ENCODE measurements at places on chromosomes 6 and 20. TPM values are rescaled to one million over a fixed set of nuclear protein-coding genes. Genes with fewer than 3 reads are reported as not detected.

DNA sequence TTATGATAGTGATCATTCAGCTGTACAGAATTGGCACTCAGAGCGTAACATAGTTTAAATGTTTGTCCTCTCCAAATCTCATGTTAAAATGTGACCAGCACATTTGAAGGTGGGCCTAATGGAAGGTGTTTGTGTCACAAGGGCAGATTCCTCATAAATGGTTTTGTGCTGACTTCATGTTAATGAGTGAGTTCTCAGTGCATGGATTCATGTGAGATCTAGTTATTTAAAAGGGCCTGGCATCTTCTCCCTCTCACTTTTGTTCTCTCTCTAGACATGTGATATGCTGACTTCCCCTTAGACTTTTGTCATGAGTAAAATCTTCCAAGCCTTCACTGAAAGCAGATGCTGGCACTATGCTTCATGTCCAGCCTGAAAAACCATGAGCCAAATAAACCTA lies 452.4 kb upstream of the PTCHD4 start:
- peaks cover 24% of the 10 kb centered on the region for H3K4me1 ChIP-seq
- H3K36me3 ChIP-seq: no peaks in the 10 kb centered on the region
- no peak for DNase-seq
- H3K27me3 ChIP-seq: no peaks in the 10 kb centered on the region

DNA sequence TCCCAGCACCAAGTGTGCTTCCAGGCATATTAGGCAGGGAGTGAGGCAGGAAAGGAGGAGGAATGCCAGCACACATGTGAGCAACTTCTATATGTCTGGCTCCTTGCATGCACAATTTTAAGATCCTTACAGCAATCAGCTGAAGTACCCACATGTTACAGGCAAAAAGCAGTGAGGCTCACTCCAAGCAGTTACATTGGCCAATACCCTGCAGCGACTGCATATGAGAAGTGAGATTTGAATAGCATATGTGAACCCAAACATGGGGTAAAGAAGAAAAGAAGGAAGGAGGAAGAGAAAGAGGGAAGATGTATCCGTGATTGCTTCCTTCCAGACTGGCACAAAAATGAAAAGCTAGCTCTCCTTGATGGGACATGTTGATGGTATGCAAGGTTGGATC lies 193.6 kb downstream of the PTPRT start:
- no peak overlapping the region for H3K27ac ChIP-seq
- no peak overlapping the region for H3K4me3 ChIP-seq
- no peaks in the 10 kb centered on the region for H3K36me3 ChIP-seq

GRCh38 chr6:1781152-1781816 lies 171.6 kb downstream of the FOXC1 start:
- no peak overlapping the region for H3K4me3 ChIP-seq
- no peak overlapping the region for H3K27ac ChIP-seq
- no peaks in the 10 kb centered on the region for H3K36me3 ChIP-seq
- H3K4me1 ChIP-seq: no peaks in the 10 kb centered on the region

SLC17A1 gene
- not detected for polyA plus RNA-seq

DNA sequence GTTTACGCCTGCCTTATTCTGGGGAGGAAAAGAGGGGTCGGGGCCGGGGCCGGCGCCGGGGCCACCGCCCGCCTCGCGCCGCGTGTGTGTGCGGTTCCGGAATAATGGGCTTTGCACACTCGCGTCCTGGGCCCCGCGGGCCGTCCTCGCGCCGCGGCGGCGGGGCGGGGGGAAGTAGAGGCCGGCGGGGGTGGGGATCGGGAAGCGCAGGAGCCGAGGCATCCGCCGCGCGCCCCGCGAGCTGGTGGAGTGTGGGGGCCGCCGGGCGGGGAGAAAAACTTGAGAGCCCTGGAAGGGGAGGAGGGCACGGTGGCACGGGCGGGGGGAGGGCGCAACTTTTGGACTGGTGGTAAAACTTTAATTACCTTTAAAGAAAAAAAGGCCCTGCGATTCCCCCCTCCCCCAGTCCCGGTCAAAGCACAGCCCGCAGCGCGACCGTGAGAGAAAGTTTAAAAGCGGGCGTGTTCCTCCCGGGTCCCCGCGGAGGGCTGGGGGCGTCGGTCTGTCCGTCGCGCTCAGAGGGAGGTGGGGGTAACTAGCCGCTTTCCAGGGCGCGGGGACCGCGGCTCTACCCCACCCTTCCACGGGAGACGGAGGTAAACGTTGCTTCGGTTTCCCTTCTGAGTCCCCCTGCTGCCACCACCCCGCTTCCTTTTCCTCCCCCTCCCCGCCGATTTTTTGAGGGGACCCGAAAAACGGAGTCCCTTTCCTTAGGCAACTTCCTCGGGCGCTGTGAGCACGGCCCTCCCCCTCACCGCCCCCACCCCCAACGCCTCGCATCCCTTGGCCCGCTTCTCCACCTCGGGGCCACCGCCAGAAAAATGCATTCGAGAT lies 1.9 kb downstream of the L3MBTL3 start:
- no peak for DNase-seq
- H3K27ac ChIP-seq: peak overlapping the region; percentile 62
- peaks cover 9% of the 10 kb centered on the region for H3K4me1 ChIP-seq
- no peaks in the 10 kb centered on the region for H3K36me3 ChIP-seq
- H3K27me3 ChIP-seq: no peaks in the 10 kb centered on the region
- H3K4me3 ChIP-seq: peak overlapping the region; percentile 71

- H3K4me3 ChIP-seq: peak overlapping the region; percentile 65
- no peak for DNase-seq
- H3K36me3 ChIP-seq: no peaks in the 10 kb centered on the region
- no peaks in the 10 kb centered on the region for H3K27me3 ChIP-seq
- peak overlapping the region; percentile 51 for H3K27ac ChIP-seq
Observed at GRCh38 chr6:27138837-27139755, 108.4 kb upstream of the PRSS16 start.

DNA sequence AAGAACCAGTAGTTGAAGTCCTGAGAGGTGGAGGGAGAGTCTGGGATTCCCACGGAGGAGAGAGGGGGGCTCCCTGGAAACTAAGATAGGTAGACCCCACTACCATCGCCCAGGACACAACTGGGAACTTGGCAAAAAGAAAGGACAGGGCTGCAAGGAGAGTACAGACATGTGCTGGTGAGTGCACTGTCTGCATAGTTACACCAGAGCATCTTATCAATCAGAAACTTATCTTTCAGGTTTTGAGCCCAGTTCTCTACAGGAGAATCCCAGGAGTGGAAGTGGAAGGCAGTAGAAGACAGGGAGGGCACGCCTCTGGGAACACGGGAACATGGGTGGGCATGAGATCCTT lies 12.2 kb downstream of the NFKBIL1 start:
- H3K27me3 ChIP-seq: no peaks in the 10 kb centered on the region
- H3K4me1 ChIP-seq: peaks cover 12% of the 10 kb centered on the region
- H3K36me3 ChIP-seq: peaks cover 10% of the 10 kb centered on the region
- H3K27ac ChIP-seq: no peak overlapping the region
- no peak overlapping the region for H3K4me3 ChIP-seq
- no peak for DNase-seq

DNA sequence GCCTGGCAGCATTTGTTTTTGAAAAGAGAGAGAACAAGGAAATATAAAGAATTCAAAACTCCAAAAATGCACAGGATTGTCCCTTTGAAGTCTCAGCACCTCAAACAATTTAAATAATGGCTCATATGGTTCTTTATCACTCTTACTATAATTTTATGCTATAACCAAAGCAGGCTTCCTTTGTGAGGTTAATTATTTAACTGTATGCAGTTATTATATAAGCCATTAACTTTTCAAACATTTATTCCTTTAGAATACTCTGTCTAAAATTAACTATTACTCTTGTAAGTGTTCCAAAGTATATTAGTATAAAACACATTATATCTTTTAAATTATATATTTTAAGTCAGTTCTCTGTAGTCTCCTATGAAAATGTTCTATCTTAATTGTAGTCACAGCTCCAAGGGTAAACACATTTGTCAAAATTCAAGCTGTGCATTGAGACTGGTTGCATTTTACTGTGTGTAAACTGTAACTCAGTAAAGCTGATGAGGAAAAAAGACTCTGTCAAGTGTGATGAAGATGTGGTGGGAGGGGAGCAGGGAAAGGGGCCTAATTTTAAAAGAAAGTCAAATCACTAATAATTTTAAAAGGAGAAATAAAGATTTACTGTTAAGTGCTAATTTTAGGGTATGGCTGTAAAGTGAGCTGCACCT lies 20.0 kb upstream of the PLAGL1 start:
- no peaks in the 10 kb centered on the region for H3K36me3 ChIP-seq
- H3K4me1 ChIP-seq: no peaks in the 10 kb centered on the region
- H3K4me3 ChIP-seq: no peak overlapping the region
- H3K27me3 ChIP-seq: peaks cover 3% of the 10 kb centered on the region
- DNase-seq: no peak
- no peak overlapping the region for H3K27ac ChIP-seq

SLC22A23 gene
- polyA plus RNA-seq: 4.3 TPM

XKR7 gene
- not detected for polyA plus RNA-seq

TREM2 gene
- polyA plus RNA-seq: 4.0 TPM

- H3K36me3 ChIP-seq: no peaks in the 10 kb centered on the region
- no peak overlapping the region for H3K27ac ChIP-seq
- no peak overlapping the region for H3K4me3 ChIP-seq
- peak; percentile 38 for DNase-seq
- H3K4me1 ChIP-seq: peaks cover 16% of the 10 kb centered on the region
Observed at GRCh38 chr20:44388466-44389023, 33.0 kb downstream of the HNF4A start.

DNA sequence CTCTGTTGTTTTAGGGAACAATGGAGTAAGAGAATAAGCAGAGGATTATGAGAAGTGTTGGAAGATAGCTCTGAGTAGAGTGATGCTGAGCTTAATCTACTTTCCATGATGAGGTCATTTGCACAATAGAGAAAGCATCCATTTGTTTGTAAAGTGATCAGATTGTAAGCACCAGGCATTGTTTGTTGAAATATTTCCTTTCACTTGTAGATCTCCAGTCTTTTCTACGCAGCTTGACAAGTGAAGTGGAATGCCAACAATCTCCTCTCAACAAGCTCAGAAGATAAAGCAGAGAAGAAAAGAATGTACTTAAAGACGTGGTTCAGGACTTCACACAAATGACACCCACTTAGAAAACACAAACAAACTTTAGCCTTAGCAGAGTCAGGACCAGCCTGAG lies 80.1 kb upstream of the MARCKS start:
- no peaks in the 10 kb centered on the region for H3K27me3 ChIP-seq
- H3K4me3 ChIP-seq: no peak overlapping the region
- H3K4me1 ChIP-seq: no peaks in the 10 kb centered on the region
- no peaks in the 10 kb centered on the region for H3K36me3 ChIP-seq
- no peak overlapping the region for H3K27ac ChIP-seq

GRCh38 chr20:33561692-33562601 lies 72.1 kb downstream of the CBFA2T2 start:
- H3K4me1 ChIP-seq: peaks cover 19% of the 10 kb centered on the region
- peak; percentile 68 for DNase-seq
- peak overlapping the region; percentile 31 for H3K27ac ChIP-seq

DNA sequence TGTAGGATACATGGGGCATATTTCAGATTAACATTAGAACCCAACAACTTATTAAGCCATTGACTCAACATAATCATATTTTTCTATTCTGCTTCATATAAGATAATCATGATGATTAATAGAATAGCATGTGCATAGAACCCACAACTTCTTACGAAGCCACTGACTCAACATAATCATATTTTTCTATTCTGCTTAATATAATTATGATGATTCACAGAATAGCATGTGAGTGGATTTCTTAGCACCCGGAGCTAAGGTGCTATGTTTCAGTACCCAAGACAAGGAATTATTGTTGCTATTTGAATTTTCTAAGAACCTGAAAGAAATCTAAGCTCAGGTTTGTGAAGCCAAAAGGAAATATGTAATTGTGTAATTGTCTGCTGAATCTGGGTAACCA lies 96.8 kb downstream of the TENT5A start:
- no peak overlapping the region for H3K4me3 ChIP-seq
- DNase-seq: no peak
- no peaks in the 10 kb centered on the region for H3K27me3 ChIP-seq
- H3K36me3 ChIP-seq: no peaks in the 10 kb centered on the region
- H3K4me1 ChIP-seq: no peaks in the 10 kb centered on the region
- H3K27ac ChIP-seq: no peak overlapping the region

All from keratinocyte (primary cell).